ENCODE measurements at places on chromosomes 5 and 9.

GRCh38 chr9:135104761-135105160 is 17.3 kb downstream of the OLFM1 start:
- no peak for DNase-seq

DNA sequence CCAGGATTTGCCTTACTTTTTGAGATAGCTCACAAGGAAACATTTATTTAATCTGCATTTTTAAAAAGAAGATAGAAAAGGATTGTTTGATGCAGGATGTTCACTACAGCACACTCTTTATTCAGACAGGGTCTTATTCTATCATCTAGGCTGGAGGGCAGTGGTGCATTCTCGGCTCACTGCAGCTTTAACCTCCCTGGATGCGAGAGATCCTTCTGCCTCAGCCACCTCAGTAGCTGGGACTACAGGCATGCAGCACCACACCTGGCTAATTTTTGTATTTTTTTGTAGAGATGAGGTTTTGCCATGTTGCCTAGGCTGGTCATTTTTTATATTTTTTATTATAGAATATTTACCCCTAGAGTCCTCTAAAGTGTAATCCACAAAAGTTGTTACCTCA is 221.4 kb downstream of the MCTP1 start:
- DNase-seq, result no peak

- no peak for DNase-seq
These were observed 360.0 kb downstream of the OSTF1 start for GRCh38 chr9:75448281-75448680.

GRCh38 chr9:121784731-121785411 is 133.4 kb downstream of the DAB2IP start:
- no peak for DNase-seq

- DNase-seq, result peak; percentile 94
These were observed 4.7 kb upstream of the TUBB4B start for GRCh38 chr9:137236238-137236935.

GRCh38 chr9:16608906-16609305 is 261.6 kb downstream of the BNC2 start:
- no peak for DNase-seq

Measured in stimulated activated CD4-positive, alpha-beta T cell treated with anti-CD3 and anti-CD28 coated beads, Interleukin-4, amount 100 ng/mL, for 1 hour (primary cell).